ENCODE measurements at places on chromosomes 1 and 21.
A peak's percentile ranks its signal among the peaks of the same experiment; 100 is the strongest.

DNA sequence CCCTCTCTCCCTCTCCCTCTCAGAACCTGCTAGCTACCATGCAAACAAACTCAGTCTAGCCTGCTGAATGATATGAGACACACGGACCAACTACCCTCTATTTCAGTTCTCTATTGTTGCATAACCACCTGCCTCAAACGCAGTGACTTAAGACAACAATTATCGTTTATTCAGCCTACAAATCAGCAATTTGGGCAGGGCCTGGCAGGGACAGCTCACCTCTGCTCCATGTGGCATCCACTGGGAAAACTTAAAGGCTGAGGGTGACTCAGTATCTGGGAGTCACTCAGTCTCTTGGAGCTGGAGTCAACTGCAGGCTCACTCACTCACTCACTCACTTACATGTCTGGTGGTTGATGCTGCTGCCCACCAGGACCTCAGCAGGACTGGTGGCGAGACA, 121.3 kb downstream of the SEC16B start:
- peak; percentile 89 for DNase-seq

- DNase-seq, result peak; percentile 35
Observed at GRCh38 chr1:57470036-57470435, 46.2 kb upstream of the DAB1 start.

DNA sequence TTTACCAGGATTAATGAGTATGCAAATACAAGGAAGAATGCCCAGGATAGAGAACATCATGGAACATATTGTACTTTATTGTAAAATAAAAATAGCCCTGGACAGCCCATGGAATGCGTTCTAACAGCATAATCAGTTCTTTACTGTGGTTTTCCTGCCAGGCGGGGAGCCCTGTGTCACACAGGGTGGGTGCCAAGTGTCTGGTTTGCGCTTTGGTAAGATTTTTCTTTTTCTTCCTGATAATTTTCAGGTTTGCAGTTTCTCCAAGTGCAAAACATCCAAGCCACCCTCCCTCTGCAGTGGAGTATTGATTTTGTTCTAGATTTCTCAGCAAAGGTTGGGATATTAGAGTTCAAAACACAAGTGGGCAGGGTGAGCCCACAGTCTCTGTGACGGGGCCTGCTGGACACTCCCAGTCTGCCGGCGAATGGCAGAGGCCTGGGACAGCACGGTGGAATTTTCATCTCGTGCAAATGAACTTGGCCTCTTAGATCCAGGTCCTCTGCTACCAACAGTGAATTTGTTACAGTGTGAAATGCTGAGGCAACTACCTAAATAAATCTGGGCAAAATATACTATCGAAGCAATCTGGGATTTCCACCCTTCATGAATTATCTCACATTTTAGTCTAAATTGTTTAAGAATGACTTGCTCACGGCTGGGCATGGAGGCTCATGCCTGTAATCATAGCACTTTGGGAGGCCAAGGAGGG, 15.6 kb upstream of the KCNJ15 start:
- peak; percentile 76 for DNase-seq

DNA sequence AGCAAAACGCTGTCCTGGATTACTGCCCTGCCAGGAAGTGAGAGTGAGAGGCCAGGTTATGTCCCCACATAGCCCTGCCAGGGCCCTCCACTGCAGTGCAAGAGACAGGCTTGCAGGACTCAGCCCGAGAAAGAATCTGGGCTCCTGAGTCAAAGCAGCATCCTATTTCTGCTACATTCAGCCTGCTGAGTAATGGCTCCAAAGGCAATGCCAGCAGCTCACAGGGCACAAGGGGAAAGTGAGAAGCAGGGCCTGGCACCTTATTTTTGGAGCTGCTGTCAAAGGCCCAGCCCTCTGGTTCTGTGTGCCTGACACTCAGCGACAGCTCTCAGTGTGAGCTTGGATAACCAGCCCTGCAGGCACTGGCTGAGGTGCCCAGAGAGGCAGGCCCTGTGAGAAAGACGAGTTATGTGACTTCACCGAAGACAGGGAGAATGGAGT, 83.9 kb downstream of the DTL start:
- DNase-seq, result no peak

DNA sequence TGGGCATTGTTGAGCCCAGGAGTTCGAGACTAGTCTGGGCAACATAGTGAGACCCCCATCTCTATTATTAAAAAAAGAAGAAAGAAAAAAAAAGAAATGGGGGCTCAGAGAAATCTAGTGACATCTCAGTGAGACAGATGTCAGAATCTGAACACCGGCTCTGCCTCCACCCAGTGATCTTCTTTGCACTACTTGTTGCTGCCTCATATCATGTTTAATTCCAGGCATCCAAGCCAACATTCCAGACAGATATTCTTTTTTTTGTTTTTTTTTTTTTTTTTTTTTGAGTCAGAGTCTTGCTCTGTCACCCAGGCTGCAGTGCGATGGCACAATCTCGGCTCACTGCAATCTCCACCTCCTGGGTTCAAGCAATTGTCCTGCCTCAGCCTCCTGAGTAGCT, 5.0 kb upstream of the ARL8A start:
- DNase-seq, result no peak

- no peak for DNase-seq
Observed at GRCh38 chr1:212982430-212983152, 32.2 kb downstream of the VASH2 start.

- no peak for DNase-seq
Observed at GRCh38 chr1:65266476-65266875, 42.9 kb upstream of the DNAJC6 start.

DNA sequence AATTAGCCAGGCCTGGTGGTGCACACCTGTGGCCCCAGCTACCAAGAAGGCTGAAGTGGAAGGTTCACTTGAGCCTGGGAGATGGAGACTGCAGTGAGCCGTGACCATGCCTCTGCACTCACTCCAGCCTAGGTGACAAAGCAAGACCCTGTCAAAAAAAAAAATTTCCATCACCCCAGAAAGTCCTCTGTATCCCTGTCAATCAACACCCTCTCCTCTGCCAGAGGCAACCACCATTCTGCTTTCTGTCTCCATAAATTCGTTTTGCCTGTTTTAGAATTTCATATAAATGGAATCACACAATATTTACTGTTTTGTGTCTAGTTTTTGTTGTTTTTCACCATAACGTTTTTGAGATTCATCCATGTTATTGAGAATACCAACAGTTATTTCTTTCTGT, 141.6 kb upstream of the SLC45A1 start:
- DNase-seq, result no peak

GRCh38 chr1:233356705-233356987, 29.1 kb downstream of the MAP3K21 start:
- DNase-seq, result no peak

DNA sequence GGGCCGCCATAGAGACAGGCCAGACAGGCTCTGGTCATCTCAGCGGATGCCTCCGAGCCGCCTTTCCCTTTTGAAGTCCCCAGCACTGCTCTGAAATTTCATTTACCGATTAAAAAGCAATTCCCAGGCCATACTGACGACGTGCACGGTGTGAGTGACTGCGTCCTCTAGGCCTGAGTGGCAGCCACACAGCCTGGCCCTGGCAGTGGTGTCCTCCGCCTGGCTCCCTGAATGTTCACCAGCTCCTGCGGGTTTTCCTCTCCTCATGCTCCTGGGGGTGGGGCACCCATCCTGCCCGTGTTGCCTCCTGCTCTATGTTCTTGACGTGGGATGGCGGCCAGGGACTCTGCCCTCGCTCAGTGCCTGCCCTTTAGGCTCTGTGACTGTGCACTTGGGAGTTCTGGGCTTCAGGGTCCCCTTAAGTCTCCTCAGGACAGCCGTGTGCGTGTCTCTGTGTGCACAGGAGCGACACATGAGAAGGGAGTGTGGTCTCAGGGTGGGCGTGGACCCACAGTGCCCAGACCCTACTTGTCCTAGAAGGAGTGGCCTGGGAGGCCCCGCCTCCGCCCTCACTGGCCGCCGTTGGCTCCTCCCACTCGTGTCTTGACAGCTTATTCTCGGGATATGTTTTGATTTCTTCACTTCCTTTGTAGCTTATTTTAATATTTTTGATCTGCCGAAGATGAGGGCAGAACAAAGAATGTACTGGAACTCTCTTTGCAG, 3.6 kb downstream of the SKI start:
- peak; percentile 78 for DNase-seq

- DNase-seq, result peak; percentile 39
Observed at GRCh38 chr1:62687421-62687902, 724 bp downstream of the DOCK7 start.

DNA sequence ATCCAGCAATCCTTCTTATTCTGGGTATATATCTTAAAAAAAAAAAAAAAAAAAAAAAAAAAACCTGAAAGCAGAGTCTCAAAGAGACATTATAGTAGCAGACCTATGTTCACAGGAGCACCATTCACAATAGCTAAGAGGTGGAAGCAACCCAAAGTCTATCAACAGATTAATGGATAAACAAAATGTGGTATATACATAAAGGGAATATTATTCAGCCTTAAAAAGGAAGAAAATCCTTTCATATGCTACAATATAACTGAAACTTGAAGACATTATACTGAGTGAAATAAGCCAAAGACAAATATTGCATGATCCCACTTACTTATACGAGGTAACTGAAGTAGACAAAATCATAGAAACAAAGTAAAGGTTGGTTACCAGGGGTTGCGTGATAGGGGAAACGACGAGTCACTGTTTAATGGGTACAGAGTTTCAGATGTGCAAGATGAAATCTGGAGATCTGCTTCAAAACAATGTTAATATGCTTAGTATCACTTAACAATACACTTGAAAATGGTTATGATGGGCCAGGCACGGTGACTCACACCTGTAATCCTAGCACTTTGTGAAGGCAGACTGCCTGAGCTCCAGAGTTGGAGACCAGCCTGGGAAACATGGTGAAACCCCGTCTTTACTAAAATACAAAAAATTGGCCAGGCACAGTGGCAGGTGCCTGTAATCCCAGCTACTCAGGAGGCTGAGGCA, 29.5 kb downstream of the PIK3R3 start:
- no peak for DNase-seq

GRCh38 chr1:243890576-243890975, 40.5 kb upstream of the AKT3 start:
- peak; percentile 94 for DNase-seq

DNA sequence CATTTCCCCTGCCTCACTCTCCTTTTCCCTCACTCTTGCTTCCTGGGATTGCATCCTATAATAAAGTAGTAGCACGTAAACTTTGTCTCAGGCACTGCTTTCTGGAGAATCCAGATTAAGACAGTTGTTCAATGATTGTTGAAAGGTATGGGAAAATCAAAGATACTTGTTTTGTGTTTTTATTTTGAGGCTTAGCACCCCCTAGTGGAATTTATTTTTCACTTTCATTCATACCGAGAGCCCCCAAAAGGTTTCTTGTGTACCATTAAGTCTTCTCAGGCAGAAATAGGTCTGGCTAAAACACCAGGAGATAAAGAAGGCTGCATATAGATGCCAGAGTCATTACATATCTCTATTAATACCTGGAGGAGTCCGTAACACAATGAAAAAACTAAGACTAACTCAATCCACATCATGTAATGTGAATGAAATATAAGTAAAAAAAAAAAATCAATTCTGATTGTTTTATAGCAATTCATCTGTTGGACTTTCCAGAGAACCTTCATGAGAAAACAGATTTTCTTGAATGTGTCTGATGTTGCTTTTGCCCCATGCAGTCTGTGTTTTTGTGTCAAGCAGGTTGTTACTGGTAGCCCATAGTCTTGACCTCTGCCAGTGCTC, 103.5 kb downstream of the RPE65 start:
- peak; percentile 63 for DNase-seq

DNA sequence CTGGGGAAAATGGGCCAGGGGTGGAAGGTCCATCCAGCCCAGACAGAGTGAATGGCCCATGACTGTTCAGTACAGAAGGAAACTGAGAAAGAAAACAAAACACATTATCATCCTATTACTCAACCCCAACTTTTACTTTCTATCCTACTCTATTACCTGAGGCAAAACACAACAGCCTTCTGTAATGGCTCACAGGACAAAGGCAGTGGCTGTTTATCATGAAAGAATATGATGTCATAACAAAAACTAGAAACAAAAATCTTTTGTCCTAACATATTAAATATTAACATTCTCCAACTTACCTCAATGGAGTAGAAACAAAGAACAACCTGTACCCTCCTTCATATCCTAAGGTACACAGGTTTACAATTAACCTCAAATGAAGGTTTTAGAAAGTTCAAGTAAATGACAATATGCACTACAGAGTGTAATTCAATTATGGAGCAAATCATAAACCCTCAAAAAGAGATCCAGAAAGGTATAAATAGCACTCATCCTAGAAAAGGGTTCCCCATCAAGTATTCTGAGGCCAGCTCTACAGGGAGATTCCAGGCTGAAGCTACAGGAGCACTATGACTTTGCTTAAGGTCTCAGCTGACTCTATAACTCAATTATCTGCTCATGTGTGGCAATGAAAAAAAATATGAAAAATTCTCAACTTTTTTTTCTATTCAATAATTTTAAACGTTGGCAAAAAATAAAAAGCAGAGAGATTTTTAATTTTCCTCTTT, 15.1 kb downstream of the ELK4 start:
- DNase-seq, result no peak

DNA sequence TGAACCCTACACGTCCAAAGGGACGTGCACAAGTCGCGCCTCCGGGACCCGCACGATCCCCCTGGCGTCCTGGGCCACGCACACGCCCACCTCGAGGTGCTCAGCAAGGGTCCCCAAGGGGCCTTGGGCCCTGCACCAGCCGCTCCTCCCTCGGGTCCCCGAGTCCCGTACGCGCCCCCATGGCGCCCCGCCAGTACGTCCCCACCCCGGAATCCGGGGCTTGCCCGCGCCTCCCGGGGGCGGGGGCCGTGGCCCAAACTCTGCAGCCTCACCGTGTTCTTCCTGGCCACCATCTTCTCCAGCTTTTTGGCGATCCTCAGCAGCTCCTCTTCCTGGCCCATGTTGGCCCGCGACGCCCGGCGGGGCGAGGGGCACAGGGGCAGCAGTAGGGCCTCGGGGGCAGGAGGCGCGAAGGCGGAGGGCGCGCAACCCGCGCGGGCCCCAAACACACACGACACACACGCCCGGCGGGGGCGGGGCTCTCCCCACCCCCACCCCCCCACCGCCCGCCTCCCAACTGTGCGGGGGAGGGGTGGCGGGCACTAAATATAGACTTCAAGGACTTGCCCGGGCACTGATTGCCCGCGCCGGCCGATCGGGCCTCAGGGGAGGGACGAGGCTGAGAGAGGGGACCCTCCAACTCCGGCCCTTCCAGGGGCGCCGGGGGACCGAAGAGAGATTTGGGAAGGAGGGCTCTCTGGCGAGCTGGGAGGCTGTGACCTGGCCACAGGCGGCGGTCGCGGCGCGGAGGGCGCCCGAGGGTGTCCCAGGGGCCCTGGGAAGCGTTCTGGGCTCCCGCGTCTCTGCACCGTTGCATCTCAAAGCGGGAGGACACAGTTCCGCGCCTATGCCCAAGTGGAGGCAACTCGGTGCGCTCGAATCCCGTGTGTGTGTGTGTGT, at the start of gene TCEA3:
TSS of gene TCEA3 (minus strand) at position 456 of the 900 bp plus-strand sequence. CDS start at position 341, 115 bp downstream.
- no peak for DNase-seq

DNA sequence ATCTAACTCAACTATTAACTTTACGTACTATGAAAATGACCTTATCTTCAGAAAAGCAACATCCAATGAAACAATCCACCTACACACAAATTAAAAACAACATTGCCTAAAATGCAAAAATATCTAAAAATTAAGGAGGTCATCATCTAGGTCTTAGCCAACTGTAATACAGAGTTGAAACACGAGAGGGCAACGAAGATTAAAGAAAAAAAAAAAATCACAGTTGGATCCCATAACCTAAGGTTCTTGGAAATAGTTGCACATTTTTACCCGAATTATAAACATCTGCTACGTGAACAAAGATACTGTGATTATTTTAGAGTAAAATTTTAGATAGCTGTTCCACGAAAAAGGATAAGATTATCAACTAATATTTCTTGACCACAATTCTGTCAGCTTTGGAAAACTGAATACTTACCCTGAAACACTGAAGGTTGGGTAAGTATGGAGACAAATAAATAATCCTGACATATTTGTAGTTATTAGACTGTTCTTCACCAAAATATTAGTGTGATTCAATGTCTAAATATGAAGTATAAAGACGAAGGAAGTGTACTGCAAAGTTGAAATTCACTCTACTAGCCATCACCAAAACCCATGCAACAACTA, 88.0 kb upstream of the AK4 start:
- DNase-seq, result peak; percentile 68
